ENCODE measurements at places on chromosomes 12 and 14.
A peak's percentile ranks its signal among the peaks of the same experiment; 100 is the strongest.

DNA sequence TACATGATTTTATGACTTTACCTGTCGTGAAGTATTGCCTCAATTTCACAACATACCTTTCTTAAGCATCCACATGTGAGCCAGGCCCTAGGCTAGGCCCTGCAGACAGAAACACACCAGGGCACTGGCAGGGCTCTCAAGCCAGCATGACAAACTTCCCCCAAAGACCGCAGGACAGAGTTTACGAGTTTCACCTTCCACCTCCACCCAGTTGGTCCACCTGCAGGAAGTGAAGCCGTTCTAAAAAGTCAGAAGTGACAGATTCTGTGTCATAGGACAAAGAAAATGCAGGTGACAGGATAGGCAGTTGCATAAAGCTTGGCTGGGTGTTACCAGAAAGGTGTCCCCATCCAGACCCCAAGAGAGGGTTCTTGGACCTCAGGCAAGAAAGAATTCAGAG, 382.3 kb downstream of the PCNX1 start:
- no peak for DNase-seq

GRCh38 chr12:13390918-13391317, 194.4 kb downstream of the EMP1 start:
- no peak for DNase-seq

GRCh38 chr12:122031342-122032216, 9.9 kb downstream of the BCL7A start:
- peak; percentile 27 for DNase-seq

GRCh38 chr12:56110571-56110970, 5.9 kb upstream of the RPL41 start:
- DNase-seq = no peak

DNA sequence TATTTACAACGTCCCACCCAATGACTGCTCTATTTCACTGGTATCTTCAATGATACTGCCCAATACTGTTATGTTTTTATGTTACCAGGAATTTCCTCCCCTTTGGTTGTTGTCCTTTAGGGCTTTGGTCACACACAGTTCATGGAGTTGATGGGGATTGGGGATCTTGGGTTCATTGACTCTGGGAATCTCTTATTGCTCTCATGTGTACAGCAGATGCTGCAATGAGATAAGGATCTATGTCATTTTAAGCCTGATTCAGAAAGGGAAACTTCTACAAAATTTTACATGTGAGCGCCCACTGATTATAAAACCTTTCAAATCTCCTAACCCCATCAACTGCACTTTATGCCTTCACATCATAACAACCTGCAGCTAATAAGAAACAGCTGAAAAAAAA, 67.2 kb downstream of the FAR2 start:
- no peak for DNase-seq

DNA sequence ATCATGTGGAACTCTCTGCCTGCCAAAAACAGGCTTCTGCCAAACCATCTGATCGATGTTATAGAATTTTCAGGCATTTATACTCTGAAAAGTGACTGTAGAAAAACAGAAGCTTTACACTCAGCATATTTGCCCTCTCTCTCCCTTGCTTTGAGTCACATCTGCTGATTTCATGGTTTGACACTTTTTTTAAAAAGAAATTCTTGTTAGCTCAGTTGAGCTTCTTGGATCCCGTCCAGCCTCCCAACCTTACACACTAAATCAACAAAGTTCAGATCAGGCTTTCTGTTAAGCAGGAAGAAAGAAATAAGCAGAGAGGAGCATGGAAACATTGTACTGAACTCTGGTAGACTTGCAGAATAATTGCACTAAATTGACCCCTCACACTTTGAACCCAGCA, 193.6 kb upstream of the SEL1L start:
- peak; percentile 38 for DNase-seq

DNA sequence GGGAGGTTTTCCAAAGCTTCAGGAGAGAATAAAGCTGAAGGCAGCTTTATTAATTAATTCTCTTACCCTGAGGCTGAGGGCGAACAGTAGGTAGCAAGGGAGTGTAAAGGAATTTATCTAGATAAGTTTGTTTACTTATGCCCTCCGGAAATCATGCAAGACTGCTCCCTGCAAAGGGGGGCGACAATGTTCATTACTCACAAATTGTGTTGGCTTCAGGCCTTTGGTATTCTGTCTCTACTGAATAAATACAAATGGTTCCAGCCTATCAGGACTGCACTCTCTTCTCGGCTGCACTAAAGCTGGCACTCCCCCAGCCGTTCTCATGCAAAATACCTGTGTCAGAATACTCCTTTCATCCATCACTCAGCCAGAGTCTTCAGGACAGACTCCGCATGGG, 120.8 kb downstream of the PPHLN1 start:
- peak; percentile 11 for DNase-seq

DNA sequence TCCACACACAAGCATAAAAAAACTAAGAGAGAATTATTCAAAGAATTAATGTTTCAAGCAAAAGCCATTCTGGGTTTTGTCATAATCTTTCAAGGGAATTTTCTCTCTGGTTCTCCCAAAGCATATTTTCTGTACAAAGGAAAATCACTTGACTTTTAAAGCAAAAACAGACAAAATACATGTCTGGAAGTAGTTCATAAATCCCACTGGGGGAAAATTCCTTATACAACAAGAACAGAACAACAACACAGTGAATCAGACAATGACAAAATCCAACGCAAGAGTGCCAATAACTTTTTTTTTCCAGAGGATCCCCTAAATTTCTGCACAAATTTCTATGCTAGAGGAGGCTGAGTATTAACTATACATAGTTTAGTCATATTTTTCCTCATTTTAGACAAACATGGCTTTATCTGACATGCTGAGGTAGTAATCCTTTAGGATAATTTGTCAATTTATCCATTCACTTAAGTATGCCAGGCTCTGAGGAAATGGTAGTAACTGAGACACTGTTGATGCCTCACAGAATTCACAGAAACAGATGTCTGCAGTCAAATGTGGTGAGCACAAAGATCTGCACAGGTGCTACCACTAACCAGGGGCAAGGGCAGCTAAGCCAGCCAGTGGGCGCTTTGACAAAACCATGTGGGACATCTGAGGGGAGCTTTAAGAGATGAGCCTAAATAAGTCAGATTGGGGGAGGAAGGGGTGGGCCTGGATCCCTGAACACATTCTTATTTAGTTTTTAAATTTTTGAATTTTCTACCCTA, 38.0 kb downstream of the GRIP1 start:
- DNase-seq = no peak

- peak; percentile 65 for DNase-seq
Observed at GRCh38 chr14:54691525-54692283, 124.8 kb downstream of the SAMD4A start.

- no peak for DNase-seq
Observed at GRCh38 chr12:108559007-108559655, 1.8 kb downstream of the SART3 start.

- no peak for DNase-seq
Observed at GRCh38 chr12:87676731-87677130, 352.5 kb downstream of the C12orf50 start.

GRCh38 chr12:68344126-68344525, 12.0 kb upstream of the MDM1 start:
- DNase-seq = no peak

DNA sequence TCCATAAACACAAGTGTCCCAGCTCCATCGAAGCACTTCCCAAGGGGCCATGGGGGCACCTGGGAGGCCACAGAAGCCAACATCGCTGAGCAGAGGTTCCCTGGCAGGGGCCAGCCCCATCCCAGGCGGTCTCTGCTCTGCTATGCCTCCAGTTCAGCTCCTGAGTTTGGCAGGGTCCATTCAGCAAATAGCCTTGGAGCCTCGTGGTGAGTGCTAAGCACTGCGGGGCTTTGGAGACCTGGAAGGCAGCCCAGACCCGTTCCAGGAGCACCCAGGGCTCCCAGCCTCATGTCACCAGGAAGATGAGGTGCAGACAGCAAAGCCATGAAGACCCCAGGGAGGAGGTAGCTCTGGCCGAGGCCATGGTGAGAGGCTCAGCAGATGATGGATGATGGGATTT, 109.5 kb downstream of the LGMN start:
- DNase-seq = no peak

- no peak for DNase-seq
Observed at GRCh38 chr12:55822228-55822627, 4.4 kb downstream of the ORMDL2 start.

All from H4 (cell line).